ENCODE measurements at places on chromosomes 3 and 15.

DNA sequence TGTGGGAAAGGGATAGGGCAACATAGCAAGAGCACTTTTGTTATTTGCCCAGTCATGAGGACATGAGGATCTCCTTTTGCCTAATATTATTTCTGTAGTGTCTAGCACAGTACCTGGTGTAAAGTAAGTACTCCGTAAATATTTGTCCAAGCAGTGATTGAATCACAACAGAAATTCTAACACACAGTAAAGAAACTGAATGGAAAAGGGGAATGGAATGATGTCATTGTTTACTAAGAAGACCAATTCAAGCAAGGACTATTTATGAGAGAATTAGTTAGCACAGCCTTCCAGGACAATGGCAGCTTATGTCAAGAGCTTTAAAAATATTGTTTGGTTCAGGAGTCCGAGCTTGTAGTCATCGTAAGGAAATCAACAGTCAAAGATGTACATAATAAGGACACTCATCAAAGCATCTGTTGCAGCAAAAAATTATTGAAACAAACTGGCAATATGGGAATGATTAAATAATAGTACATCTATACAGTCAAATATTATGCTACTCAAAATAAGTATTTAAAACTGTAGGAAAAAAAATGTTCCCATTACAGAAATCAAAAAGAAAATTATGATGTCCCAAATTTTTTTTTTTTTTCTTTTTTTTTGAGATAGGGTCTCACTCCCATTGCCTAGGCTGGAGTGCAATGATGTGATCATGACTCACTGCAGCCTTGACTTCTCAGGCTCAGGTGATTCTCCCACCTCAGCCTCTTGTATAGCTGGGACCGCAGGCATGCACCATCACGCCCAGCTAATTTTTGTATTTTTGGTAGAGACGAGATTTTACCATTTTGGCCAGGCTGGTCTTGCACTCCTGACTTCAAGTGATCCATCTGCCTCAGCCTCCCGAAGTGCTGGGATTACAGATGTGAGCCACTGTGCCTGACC, 17.9 kb downstream of the CAPN7 start:
- no peak for DNase-seq

DNA sequence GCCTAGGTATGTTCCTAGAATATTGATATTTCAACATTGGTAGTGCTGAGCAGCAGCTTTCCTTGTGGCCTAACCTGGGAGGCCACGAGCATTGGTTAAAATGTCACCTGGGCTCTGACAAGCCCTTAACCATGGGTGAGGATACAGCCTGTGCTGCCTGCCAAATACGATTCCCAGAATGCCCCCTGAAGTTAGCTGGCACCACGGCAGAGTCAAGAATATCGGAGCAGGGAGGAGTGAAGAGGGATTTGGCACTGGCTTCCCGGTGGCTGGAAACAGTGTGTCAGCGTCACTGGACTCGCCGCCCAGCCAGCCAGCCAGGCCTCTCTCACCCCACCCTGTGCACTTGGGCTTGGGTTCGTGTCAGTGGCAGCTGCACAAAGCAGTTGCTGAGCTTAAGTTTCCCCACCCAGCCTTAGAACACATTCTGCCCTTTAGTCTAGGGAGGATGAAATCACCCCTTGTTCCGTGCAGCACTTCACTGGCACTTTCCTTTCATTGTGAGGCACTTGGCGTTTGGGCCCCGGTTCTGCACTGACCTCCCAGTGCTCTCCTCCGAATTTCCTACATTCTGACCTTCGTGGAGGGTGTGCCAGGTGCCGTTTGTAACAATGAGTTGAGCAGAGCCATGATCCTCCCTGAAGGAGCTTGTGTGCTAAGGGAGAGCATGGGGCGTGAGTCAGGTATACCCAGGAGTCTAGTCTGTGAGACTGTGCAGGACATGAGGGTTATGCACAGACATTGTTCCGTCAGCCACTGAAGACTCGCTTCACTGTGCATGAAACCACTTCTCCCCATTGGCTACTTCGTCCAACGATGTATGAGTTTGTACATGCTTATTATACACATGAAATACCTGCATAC, 152.8 kb upstream of the BHLHE40 start:
- DNase-seq = no peak

GRCh38 chr3:35335703-35336102, 303.6 kb upstream of the ARPP21 start:
- DNase-seq = no peak

DNA sequence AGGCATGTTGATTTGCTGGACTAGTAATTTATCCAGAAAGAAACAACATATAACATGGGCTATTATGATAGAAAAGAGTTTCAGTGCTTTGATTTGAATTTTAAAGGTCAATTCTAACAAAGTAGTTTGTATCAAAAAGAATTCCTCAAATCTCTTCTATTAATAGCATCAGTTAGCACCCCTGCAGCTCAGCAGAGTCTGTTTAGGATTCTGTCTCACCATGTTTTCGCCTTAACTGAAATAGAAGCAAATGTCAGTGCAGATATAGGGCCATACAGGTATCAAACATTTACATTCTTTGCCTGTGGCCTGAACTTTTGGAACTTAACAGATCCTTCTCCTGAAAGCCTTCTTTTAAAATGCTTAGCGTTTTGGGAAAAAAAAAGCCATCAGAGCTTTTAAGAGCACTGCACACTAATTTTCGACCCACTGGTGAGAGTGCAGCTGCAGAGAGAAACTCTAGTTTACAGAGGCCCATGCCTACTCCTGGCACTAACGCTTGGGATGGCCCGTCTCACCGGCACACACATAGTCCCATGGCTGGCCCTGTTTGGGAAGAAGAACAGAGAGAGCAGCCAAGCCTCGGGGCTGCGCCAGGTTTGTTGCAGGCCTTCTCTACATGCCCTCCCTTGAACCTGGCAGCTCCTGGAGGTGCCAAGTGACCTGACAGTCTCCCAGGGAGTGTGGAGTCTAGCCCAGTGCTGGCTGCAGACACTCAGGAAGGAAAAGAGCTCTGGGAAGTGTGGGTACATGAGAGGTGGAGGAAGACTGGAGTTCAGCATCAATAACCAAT, 9.9 kb upstream of the PAQR9 start:
- DNase-seq = no peak

- DNase-seq = no peak
These were observed 116.3 kb downstream of the PDZRN3 start for GRCh38 chr3:73508330-73508954.

DNA sequence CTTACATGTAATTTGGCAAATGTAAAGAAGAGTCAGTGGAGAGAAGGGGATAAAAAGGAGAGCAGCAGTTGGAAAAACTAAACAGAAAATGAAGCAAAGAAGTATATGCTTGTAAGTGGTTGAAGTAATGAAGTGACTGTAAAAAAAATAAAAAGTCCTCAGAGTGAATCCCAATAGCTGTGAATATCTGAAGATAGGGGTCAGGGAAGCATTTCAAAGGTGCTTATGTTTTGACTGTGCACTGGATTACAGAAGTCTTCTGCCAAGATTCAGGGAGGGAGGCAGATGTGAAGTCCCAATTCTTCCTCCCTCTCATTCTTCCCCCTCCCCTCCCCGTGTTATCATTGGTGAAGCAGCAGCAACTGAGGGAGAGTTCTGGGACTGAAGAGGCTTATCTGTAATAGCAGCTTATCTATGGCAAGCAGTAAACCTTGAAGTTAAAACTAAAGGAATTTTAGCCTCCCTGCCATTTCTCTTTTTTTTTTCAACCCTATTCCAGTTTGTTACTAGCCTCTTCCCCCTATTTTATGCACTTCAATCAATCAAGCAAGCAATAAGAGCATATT, 597.9 kb downstream of the IGSF11 start:
- no peak for DNase-seq

DNA sequence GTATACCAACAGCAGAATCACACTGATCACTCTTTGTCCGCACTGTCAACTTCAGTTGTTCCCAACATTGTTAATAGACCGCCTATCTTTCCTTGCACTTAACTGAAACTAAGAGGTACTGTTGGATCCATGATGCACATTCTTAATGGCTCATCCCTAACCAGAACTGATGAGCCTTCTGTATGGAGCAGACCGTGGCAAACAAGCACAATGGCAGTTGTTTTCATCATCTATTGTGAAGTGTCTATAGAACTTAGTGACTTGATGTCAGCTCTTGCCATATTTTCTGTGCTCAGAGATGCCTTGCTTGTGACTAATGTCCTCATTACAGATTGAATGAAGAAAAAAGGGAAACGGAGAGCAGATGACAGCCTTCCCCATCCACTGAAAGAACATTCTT, 347.4 kb downstream of the NLGN1 start:
- no peak for DNase-seq

GRCh38 chr3:185268194-185268962, 14.5 kb upstream of the EHHADH start:
- no peak for DNase-seq

DNA sequence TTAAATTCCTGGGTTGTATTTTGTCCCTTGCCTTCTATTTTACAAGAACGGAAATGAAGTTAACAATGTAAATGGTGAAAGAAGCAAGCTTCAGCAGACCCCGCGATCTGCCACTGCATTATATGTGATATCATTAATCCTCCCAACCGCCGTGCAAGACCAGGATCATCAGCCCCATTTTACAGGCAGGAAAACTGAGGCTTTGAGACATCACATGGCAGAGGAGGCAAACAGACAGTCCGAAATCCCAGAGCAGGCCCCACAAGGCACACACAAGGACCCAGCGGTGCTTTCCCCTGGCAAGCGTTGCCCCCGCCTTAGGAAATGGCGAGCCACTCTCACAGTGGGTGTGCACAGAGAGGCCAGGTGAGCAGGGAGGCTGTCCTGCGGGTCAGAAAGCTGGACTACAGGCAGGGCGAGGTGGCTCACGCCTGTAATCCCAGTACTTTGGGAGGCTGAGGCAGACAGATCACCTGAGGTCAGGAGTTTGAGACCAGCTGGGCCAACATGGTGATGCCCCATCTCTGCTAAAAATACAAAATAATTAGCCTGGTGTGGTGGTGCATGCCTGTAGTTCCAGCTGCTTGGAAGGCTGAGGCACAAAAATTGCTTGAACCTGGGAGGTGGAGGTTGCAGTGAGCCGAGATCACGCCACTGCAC, 16.2 kb downstream of the FGD5 start:
- DNase-seq = no peak

GRCh38 chr3:95798628-95799027, 1015.8 kb upstream of the EPHA6 start:
- no peak for DNase-seq

DNA sequence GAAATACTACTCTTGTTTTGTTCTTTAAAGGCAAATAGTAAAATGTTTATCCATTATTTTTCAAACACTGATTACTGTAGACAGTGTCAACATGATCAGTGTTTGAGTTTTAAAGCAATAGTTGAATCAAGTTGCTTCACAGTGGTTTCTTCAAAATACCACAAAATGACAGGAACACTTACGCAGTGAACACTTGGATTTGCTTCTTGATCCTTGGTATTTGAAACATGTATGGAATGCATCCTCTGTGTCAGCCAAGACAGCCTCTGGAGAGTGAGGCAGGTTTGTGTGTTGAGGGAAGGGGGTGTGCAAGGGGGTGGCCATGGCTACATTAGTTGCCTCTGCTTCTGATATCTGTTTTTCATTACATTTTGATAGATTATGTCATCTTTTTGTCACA, 413.0 kb downstream of the RBMS3 start:
- DNase-seq = no peak

- peak; percentile 42 for DNase-seq
These were observed 20.6 kb upstream of the EPHB3 start for GRCh38 chr3:184540777-184541681.

DNA sequence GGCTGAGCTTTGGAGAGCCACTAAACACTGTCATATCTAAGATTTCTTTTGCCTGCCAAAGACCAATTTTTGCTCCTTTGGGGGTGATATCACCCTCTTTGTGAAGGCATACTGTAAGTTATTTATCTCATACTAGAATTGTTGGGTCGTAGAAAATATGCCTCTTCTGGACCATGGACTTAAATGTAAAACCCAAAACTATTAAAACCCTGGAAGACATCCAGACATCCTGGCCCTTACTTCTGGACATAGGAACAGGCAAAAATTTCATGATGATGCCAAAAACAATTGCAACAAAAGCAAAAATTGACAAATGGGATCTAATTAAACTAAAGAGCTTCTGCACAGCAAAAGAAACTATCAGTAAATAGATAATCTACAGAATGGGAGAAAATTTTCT, 172.2 kb downstream of the ATG7 start:
- DNase-seq = no peak

- no peak for DNase-seq
These were observed 299.1 kb upstream of the TRIM42 start for GRCh38 chr3:140378571-140379340.

DNA sequence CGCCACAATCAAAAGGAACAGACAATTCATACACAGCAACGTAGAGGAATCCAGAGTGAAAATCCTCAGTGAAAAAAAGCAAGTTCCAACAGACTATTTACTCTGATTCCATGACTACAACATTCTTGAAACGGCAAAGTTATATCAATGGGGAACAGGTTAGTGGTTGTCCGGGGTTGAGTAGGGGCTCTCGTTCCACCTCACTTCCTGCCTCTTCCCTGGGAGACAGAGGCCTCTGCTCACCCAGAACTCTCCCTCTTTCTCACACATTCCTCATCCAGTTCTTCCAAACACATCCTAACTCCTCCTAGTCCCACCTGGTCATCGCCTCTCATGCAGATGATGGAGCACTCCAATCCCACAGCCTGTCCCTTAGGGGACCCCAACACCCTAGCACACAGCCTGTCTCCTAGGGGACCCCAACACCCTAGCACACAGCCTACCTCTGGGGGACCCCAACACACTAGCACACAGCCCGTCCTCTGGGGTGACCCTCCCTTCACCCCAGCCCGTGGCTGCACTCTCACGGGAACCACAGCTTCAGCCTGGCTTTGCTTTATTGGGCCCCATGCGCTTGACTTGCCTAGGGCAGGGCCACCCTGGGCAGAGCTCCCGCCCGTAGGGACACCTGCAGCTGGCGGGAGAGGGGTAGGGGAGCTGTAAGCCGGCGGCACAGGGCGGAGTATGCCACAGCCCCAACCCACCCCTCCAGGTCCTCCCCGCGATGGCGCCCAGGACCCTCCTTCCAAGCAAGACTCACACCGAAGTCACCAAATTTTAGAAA, 5.2 kb downstream of the OCA2 start:
- no peak for DNase-seq

- DNase-seq = no peak
These were observed 27.1 kb upstream of the MAP3K13 start for GRCh38 chr3:185335799-185336198.
